ENCODE measurements at places on chromosomes 1 and 21.

- no peak for DNase-seq
Observed at GRCh38 chr1:46437723-46438122, 43.6 kb downstream of the FAAH start.

- DNase-seq, result no peak
Observed at GRCh38 chr1:184624626-184625025, 130.0 kb downstream of the EDEM3 start.

GRCh38 chr1:39540504-39541031 lies 36.0 kb downstream of the PABPC4 start:
- no peak for DNase-seq

GRCh38 chr1:30143517-30143916 lies 579.9 kb downstream of the MATN1 start:
- no peak for DNase-seq

DNA sequence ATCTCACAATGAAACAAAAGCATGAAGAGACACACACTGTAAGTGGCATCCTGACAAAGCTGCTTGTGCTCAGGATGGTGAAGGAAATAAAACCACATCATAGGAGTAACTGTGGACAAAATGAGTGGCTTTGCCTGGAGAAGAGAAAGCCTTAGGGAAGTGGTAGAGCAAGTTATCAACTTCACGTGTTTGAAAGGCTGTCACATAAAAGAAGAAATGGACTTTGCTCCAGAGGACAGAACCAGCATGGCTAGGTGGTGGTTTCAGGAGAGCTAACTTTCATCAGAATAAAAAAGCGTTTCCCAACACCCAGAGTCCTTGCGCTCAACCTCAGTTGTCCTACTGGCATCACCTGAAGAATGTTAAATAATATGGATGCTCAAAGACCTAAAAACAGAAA lies 139.9 kb downstream of the SETD4 start:
- DNase-seq, result no peak
